GM20000 (cell line): ENCODE measurements at places on chromosomes 16 and 17.

- no peak for DNase-seq
Observed at GRCh38 chr17:64102627-64103390, 27.1 kb downstream of the ERN1 start.

DNA sequence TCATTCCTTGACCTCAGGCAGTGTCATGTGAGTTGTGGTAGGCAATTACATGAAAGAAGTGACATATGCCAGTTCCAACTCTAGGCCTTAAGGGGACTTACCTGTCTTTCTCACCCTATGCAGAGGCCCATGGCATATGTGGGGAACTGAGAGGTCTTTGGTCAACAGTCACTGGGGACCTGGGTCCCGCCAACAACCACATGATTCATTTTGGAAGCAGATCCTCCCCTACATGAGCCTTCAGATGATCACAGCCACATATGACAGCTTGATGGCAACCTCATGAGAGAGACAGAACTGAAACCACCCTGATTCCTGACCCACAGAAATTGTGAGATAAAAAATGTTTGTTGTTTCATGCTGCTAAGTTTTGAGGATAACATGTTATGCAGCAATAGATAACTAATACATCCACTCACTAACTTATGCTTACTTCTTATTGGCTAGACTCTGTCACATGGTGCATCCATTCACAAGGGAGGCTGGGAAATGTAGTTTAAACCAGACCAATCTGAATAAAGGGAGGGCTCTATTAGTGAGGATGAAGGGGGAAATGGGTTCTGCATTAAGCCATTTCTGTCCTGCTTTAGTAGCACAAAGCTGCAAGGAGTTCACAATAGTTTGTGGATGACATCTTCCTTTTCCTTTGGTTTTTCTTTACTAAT lies 298.2 kb downstream of the HAPSTR1 start:
- DNase-seq: no peak

DNA sequence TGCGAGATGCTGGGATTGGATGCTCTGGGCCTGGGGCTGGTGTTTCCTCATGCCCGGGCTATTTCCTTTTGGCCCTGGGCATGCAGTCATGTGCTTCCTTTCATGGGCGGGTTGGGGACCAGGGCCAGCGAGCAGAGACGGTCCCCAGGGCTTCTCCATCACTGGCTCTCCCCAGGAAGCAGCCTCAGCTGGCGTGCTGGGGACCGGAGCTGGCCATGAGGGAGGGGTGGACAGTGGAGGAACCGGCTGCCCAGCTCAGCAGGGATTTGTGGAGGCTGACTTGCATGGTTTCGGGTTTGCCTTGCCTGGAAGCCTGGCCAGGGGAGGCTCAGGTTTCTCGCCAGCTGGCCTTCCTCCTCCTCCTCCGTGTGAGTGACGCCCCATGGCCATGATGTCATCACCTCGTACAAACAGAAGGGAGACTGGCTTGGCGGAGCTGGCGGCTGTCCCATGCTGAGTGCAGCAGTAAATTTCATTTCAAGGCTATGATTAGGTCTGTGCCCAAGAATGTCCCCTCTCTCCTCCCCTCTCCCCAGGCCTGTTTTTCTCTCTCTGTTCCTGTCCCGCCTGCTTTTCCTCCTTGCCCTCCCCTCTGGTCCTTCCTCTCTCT lies 8.9 kb upstream of the TIMP2 start:
- no peak for DNase-seq

- peak; percentile 73 for DNase-seq
Observed at GRCh38 chr17:48577330-48577945, 712 bp downstream of the HOXB4 start.

DNA sequence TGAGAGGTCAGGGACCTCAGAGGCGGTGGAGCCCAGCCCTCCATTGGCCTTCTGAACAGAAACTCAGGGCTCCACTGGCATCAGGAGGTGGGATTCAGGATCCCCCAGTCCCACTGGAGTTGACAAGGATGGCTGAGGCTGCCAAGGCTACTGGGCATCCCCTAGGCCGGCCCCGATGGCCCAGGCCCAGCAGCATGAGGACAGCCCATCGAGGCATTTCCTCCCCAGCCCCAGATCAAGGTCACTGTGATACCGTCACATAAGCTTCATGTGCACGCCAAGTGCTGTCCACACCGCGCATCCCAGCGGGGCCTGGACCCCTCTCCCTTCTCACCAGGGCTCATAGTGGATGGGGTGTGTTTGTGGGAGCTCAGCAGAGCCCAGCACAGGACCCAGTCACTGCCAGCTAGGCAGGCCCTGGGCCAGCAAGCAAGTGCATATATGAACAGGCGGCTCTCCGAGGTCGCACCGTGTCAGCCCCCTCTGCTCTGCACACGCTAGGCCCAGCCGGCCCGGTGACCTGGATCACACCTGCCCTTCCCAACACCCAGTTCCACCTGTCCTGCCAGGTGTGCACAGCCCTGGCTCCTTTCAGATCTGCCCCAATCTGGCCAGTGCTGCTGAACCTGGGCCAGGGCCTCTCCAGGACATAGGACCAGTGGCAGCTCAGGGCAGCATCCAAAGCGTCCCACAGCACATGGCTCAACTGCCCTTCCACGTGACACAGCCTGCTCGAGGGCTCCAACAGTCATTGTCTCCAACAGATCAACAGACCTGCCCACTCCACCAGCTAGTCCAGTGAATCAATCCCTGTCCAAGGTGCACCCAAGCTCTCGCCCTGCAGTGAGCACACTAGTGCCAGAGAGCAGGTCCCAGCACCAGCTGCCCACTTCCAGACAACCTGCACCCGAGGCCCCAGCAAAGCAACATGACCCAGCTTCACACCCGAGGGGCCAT lies 32.8 kb upstream of the RASD1 start:
- DNase-seq: no peak

DNA sequence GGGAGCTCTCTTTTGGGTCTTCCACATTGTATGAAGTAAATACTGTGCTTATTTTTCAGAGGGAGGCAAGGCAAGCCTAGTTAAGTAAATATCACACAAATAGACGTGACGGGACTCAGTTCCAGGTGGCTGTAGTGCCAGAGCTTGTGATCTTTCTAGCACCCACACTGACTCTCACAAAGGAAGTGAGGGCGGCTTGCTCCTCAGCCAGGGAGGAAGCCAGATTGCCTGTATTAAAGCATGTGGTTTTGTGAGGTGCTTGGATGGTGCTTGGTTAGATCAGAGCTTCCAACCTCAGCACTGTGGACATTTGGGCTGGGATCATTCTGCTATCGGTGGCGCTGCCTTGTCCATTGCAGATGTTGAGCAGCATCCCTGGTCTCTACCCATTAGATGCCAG lies 80.1 kb downstream of the VAT1L start:
- DNase-seq: peak; percentile 15

DNA sequence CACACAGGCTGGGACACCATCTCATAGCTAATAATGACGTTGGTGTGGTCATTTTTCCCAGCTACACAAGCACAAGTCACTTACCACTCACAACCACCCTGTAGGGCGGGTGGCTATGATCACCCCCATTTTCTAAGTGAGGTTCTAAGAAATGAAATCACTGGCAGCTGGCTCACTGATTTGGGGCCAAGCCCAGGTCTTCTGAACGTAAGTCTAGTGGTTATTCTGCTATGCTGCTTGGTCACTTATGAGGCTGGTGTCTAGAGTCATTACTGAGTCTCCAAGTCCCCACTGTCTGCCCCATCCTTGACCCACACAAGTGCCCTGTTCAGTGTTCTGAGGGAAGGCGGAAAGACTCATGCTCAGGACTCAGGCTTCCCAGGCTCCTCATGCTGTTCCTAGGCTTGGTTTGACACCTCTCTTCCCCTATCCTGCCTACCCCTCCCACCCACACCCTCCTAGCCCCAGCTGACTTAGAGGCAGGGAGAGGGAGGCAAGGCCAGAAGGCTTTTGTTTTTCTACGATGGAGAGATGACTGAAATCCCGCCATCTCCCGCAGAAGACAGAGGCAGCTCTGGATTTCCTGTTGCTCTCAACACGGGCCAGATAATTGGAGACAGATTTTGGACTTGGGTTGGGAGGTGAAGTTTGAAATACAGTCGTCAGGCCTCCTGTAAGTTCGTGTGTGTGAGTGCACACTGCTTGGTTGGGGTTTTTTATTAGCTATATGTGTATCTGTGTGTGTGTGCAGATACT lies 32.2 kb downstream of the FZD2 start:
- no peak for DNase-seq

GRCh38 chr17:57170866-57171265 lies 85.5 kb upstream of the MSI2 start:
- DNase-seq: no peak

GRCh38 chr16:83348991-83349390 lies 458.8 kb upstream of the HSBP1 start:
- DNase-seq: no peak

DNA sequence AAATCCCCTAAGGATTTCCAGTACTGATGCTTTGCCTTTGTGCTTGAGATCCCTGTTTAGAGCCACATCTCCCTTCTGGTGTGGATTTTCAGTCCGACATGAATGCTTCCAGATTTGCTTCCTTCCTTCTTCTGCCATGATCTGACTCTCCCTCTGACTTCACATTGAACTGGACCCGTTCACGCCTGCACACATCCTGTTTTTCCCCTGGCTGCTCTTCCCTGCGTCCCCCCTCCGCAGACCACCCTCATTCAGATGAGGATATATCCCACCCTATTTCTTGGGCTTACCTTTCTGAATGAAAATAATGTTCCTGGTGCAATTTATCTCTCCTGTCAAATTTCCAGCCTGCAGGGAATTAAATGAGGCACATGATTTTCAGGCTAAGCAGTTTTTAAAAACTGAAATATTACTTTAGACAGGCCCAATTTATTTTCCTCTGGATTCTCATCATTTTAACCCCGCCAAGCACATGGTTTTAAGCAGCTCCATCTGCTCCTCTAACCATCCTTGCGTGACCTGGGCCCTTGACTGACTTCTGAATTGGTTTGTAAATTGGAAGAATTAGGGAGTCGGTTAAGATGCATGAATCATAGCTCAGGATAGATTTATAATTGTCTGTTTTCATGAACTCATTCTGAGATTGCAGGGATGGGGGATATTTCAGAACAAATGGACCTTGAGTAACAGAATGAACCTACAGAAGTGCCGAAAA lies 59.2 kb downstream of the BMERB1 start:
- no peak for DNase-seq

DNA sequence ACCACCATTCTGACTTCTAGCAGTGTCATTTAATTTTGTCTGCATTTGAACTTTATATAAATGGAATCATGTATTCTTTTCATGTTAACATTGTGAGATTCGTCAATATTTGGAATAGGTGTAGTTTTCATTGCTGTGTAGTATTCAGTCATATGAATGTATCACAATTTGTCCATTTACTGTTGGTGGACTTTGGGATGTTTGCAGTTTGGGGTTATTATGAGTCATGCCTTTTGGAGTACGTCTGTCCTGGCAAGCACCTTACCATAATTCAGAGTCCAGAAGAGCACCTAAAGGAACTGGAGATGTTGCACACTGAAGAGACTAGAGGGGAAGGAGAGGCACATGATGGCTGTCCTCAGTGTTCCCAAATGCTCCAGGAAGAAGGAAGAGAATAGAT lies 3.1 kb upstream of the PHKG2 start:
- no peak for DNase-seq

GRCh38 chr16:68447653-68448359 lies 502 bp downstream of the SMPD3 start:
- no peak for DNase-seq

DNA sequence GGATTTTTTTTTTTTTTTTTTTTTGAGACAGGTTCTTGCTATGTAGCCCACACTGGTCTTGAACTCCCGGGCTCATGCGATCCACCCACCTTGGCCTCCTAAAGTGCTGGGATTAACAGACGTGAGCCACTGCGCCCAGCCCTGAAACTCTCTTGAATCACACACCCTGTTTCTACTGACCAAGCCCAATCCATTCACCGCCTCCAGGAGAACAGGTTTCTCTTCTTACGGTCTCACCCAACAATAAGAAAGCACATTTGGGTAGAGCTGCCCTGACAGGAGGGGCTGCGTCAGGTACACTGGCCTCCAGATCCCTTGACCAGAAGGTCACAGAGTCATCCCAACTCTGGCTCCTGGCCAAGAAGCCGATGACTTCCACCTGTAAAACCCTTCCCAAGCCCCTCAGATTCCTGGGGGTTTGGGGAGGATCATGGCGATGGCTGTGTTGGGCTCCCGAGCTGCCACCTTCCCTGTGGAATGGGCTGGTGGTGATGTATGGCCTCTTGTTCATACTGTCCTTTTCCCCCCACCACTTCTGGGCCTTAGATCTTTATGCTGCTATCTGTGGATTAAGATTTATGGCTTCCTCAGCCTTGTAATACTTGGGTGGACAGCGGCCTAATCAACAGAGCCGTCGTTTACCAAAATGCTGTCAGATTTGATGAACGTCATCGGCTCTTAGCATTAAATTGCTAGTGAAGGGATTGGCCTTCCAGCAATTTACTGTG lies 89.1 kb downstream of the KATNIP start:
- DNase-seq: no peak

DNA sequence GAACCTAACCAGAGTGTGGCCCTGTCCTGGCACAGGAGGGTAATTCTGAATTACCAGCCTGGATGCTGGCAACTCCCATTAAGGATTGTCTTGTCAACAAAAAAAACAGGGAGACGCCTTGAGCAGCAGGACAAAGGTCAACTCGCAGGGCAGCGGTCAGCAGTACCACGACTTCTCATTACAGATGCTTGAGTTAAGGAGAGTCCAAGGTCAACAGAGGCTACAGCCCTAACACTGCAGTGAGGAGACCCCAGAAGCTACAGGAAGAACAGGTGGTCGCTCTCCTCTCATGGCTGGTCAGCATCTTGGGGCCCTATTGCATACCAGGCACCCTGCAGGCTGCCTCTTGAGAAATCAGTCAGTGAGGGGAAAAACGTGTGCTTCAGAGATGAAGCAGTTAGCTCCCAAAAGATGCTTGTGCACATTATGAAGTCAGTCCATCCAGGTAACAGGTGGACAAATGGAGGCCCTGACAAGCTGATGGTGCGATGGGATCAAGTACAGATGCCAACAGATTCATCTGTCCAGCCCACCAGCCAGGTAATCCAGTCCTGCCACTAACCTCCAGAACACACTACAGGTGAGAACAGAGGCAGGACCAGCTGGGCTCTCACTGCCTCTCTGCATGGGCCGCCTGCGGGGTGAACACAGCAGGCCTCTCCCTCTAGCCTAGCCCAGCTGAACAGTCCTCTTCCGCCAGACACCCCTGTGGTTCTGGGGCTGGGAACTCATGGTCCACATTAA lies 4.2 kb downstream of the CSNK1D start:
- DNase-seq: no peak

- no peak for DNase-seq
Observed at GRCh38 chr16:88685156-88686061, 898 bp downstream of the SNAI3 start.

- DNase-seq: no peak
Observed at GRCh38 chr17:81534157-81535006, 6.2 kb downstream of the FSCN2 start.

GRCh38 chr17:38926293-38927070 lies 1.1 kb downstream of the LASP1NB start:
- DNase-seq: peak; percentile 64

DNA sequence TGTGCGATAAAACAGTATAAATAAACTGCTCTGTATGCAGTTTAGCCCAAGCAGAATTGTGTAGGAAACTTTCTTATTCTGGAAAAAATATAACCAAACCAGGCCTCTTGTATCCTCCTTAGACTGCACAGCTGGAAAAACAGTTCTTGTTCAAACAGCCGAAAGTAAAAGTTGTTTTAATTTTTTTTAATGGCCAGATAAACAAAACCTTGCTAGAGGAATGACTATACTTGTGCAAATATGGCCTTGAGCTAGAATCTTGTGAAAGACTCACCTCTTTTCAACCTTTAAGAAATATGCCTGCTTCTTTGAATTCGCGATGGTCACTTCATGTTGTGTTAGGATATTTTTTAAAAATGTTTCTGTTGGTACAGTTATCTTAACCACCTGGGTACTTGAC lies 114.5 kb upstream of the MAF start:
- DNase-seq: no peak
